Left hindlimb (tissue), 1 donor: ENCODE measurements at places on chromosomes 12 and 14.
A peak's percentile ranks its signal among the peaks of the same experiment; 100 is the strongest.

GRCh38 chr12:107602446-107602845, 83.2 kb upstream of the PWP1 start:
- DNase-seq, result no peak

GRCh38 chr12:51920046-51920445, 12.7 kb downstream of the ACVRL1 start:
- no peak for DNase-seq

DNA sequence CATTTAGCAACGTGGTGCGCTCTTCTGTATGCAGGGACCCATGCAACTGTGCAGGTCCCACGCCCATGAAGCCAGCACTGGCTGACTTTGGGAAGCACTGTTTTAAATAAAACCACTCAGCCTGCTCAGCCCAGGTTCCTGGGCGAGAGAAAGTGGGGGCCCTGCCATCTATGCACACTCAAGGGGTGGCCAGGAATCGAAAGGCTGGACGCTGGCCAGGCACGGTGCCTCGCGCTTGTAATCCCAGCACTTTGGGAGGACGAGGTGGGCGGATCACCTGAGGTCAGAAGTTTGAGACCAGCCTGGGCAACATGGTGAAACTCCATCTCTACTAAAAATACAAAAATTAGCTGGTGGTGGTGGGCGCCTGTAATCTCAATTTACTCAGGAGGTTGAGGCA, 179.9 kb upstream of the TBX3 start:
- no peak for DNase-seq

- DNase-seq, result peak; percentile 83
Measured at GRCh38 chr12:49293056-49293956, 1.6 kb upstream of the PRPH start.

GRCh38 chr14:53368066-53368465, 214.9 kb upstream of the DDHD1 start:
- no peak for DNase-seq

DNA sequence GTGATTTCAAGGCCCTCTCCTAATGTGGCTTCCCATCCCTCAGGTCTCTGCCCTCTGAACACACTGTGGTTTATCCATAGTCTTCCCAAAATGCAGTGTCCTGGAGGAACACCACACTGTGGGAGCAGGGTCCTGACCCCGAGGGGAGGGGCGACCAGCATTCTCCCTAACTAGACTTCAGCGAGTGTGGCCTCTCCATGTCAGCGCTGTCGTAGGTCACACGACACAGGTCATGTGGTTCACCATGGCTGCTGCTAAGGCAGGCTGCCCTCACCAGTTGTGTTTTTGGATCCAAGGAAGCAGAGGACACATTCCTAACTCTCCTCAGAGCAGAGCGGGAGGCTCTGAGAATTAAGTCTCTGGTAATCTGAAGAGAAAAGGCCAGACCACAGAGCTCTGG, 50.5 kb downstream of the SSH1 start:
- no peak for DNase-seq

DNA sequence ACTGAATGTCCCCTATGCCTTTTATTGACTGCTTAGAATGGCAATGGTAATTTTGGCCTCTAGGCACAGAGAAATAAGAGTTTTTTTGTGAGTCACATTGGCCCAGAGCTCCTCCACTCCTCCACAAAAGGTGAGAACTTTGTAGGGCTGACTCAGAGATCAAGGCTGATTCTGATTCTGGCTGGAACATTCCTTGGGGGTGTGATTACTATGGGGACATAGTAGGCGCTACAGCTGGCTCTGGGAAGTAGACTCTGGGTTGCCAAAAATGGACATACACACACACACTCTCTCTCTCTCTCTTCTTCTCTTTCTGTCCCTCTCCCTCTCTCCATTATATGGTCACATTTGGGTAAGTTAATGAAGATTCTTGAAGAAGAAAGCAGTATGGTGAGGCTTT, 174.6 kb upstream of the DDHD1 start:
- DNase-seq, result no peak

GRCh38 chr12:132248453-132249167, 80.8 kb downstream of the GALNT9 start:
- DNase-seq, result no peak

GRCh38 chr14:73492670-73493069, 1.9 kb downstream of the RIOX1 start:
- no peak for DNase-seq

- DNase-seq, result no peak
Measured at GRCh38 chr12:26090836-26091510, 33.9 kb downstream of the BHLHE41 start.

DNA sequence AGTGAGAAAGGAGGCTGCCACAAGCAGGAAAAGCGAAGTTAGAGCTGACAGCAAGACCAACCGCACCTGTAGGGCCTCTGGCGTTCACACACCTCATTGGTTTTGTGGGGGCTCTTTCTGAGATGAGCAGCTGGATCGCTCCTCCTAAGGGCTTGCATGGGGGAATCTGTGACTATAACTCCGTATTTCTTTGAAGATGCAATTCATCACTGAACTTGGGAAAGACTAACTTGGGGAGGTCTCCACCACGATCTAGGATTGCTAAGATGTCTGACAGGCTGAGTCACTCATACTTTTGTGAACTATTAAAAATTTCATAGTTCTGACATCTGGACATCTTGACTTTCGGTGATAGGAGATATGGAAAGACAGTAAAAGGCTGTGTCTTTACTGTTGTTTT, 173.6 kb downstream of the ETV6 start:
- DNase-seq, result no peak

- DNase-seq, result peak; percentile 69
Measured at GRCh38 chr12:13179211-13180074, 17.1 kb upstream of the EMP1 start.

- no peak for DNase-seq
Measured at GRCh38 chr12:97359021-97359690, 103.4 kb upstream of the RMST start.

GRCh38 chr14:102768223-102769048, 8.8 kb upstream of the TRAF3 start:
- no peak for DNase-seq

- DNase-seq, result no peak
Measured at GRCh38 chr12:14827043-14827442, 13.1 kb upstream of the SMCO3 start.

DNA sequence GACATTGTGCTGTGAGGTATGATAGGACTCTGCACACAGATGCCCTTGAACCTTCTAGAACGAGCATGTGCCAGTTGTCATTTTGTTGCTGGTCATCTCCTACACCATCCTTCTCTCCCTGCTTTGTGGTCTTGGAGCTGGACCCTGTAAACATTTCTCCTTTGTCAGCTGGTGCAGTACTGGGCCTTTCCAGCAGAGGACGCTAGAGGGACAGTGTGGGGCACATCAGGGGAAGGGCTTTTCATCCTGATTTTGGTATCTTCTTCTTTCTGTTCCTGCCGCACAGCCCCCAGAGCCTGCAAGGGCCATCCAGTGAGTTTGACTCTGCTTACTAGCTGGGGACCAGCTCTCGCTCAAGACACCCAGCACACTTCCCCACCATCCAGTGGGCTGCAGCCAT, 484.6 kb downstream of the AACS start:
- no peak for DNase-seq

- DNase-seq, result no peak
Measured at GRCh38 chr14:104155513-104155912, 17.1 kb downstream of the KIF26A start.

GRCh38 chr12:12718853-12719252, 1.7 kb downstream of the CDKN1B start:
- no peak for DNase-seq

- no peak for DNase-seq
Measured at GRCh38 chr14:55760789-55761566, 181.0 kb downstream of the KTN1 start.

GRCh38 chr12:97524812-97525211, 62.2 kb downstream of the RMST start:
- DNase-seq, result no peak

- DNase-seq, result no peak
Measured at GRCh38 chr14:75531660-75532317, 9.5 kb downstream of the BATF start.

- no peak for DNase-seq
Measured at GRCh38 chr14:38342803-38343202, 86.9 kb upstream of the CLEC14A start.

DNA sequence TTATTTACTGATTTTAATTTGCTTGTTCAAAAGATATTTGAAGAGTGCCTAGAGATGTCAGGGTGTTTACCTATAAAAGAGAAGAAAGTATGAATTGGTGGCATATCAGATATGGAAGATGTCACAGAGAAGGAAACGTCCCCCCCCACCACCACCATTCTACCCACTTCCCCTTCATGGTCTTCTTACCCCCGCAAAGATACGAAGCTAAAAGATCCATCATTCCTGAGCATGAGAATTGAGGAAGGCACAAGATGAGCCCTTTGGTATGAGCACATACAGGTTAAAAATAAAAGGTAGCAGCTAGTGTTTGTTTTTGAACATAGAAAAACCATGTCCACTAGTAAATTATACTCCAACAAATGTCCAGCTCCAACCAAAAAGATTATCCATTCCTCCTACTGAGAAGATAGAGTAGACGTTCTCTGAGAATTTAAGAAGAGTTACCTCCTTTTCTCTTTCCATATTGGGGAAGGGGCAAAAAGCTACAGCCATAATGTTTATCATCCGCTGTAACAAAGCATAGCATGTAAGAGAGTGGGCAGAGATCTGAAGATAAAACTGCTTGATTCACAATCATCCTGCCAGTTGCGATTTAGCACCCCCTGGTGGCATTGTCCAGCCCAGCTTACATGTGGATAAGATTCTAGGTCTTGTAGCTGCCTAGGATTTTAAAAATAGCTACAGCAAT, 29.1 kb downstream of the NFYB start:
- peak; percentile 84 for DNase-seq

DNA sequence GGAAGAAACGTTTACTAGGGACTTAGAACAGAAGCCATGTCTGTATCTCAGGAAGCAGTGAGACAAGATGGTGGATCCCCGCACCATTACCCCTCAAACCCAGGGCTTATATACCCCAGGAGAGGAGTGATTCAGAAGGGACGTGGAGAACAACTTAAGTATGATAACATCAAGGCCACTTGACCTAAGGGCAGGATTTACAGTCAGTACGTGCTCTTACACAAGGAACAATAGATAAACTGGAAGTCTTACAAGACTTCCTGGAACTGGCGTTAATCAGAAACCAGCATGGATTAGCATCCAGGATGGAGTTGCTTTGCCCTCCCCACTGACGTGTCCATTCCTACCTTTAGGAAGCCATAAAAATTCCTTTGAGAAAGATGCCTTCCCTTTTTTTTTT, 8.6 kb upstream of the ETFBKMT start:
- no peak for DNase-seq

- no peak for DNase-seq
Measured at GRCh38 chr12:93460003-93460402, 7.3 kb upstream of the MRPL42 start.

DNA sequence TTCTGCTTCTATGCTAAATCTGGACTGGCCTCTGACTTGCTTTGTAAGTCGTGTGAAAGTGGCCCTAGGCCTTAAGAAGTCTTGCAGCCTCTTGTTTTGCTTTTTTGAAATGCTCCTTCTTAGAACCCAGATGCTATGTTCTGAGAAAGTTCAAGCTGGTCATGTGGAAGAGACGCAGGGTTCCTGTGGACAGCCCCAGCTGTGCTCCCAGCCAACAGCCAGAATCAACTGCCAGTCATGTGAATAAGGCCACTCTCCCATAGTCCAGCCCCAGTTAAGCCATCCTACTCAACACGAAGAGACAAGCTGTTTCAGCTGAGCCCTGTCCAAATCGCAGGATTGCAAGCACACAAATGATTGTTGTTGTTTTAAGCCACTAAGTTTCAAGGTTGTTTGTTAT, 37.3 kb upstream of the TBPL2 start:
- DNase-seq, result no peak

DNA sequence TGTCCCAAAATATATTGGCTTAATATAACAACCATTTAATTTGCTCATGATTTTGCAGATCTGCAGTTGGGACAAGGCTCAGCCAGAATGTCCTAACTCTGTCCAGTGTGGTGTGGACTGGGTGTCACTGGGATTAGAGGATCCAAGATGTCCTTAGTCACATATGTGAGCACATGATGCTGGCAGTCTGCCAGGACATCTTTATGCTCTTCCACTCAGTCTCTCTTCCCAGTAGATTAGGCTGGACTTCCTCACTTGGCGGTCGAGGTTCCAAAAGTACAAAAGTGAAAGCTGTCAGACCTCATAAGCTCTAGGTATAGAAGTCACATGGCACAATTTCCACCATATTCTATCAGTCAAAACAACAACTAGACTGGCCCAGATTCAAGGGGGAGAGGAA, 167.9 kb upstream of the NTF3 start:
- no peak for DNase-seq

DNA sequence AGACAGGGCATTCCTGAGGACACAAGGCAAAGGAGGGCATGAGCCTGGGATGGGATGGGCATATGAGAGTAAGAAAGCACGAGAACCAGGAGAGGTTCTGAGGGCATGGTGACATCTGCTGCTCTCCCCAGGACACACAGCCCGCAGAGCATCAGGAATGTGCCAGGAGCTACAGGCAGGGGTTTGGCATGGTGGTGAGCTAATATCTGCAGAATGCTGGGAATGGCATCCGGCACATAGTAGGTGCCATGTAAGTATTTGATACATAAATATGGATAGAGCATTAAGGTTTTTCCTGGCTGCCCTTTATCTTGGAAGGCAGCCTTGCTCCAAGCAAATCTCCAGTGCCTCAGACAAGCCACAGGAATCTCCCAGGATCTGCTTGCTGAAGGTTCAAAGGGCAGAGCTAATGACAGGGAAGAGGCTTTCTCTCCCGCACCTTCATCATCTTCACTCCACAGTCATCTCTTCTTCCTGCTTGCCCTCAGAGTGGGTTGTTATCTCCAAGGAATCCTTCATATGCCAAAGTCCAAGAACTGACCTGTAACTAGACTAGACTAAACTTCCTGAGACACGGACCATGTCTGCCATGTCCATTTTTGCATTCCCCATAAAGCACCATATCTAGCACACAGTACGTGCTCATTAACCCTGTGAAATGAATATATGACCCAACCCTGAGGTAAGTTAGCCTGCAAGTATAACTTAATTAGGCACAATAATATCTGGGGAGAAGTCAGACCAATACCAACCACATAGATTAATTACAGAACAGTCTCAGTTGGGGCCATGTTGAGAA, 62.0 kb upstream of the SCN8A start:
- no peak for DNase-seq

- DNase-seq, result no peak
Measured at GRCh38 chr12:68573406-68573805, 37.3 kb upstream of the RAP1B start.

- DNase-seq, result no peak
Measured at GRCh38 chr14:92991536-92991935, 68.6 kb downstream of the CHGA start.

- DNase-seq, result no peak
Measured at GRCh38 chr12:114858388-114859146, 174.6 kb upstream of the TBX3 start.

DNA sequence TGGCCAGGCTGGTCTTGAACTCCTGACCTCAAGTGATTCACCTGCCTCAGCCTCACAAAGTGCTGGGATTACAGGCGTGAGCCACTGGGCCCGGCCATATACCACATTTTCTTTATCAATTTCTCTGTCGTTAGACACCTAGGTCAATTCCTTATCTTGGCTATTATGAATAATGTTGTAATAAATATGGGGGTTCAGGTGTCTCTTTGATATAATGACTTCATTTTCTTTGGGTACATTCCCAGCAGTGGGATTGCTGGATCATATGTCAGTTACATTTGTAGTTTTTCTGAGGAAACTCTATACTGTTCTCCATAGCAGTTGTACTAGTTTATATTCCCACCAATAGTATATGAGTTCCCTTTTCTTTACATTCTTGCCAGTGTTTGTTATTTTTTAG, 67.8 kb upstream of the DDHD1 start:
- no peak for DNase-seq
